ENCODE measurements at places on chromosomes 2 and 18.
A peak's percentile ranks its signal among the peaks of the same experiment; 100 is the strongest.

GRCh38 chr2:22521620-22522019 lies 863.4 kb upstream of the KLHL29 start:
- no peak for DNase-seq

DNA sequence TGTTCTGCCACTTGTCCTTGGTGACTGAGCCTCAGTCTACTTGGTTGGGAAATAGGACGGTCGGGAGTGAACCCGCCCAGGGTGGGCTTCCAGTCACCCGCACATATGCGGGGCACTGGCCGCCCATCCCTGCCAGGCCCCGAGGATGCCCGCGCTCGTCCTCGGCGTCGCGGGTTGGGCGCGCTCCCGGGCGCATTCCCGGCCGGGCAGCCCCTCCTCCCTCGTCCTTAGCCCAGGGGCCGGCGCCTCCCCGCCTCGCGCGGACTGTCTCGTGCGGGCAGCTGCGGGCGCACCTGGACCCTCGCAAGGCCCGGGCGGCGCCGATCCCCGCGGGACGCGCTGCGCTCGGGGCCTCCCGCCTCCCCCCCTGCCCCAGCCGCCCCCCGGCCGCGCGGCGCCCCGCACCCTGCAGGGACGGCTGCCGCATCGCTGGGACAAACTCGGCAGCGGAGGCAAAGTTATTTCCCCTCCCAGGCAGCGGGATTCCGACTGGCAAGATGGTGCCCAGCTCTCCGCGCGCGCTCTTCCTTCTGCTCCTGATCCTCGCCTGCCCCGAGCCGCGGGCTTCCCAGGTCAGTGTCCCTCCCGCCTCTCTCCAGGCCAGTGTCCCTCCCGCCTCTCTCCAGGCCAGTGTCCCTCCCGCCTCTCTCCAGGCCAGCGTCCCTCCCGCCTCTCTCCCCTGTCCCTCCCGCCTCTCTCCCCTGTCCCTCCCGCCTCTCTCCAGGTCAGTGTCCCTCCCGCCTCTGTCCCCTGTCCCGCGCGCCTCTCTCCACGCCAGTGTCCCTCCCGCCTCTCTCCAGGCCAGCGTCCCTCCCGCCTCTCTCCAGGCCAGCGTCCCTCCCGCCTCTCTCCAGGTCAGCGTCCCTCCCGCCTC lies at the start of gene FBLN7:
Gene FBLN7 (plus strand): TSS at position 227 of the 874 bp plus-strand sequence. CDS start 271 bp downstream, at position 498.
- no peak for DNase-seq

DNA sequence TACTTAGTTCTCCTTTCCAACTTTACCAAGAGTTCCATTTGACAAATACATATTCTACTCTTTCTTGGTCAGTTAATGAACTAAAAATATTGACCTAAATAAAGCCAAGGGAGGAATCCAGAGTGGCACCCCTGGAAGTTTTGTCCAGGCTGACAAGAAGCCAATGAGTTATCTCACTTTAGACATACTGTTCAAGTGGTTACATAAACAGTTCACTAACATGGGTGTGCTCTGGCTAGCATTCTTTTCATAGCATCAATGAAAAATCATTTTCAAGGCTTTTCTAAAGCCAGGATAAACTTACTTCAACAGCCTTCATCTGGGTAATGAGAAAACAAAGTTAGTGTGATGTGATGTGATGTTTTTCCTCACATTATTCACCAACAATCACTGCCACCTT lies 649.4 kb downstream of the TDRD15 start:
- DNase-seq: no peak

DNA sequence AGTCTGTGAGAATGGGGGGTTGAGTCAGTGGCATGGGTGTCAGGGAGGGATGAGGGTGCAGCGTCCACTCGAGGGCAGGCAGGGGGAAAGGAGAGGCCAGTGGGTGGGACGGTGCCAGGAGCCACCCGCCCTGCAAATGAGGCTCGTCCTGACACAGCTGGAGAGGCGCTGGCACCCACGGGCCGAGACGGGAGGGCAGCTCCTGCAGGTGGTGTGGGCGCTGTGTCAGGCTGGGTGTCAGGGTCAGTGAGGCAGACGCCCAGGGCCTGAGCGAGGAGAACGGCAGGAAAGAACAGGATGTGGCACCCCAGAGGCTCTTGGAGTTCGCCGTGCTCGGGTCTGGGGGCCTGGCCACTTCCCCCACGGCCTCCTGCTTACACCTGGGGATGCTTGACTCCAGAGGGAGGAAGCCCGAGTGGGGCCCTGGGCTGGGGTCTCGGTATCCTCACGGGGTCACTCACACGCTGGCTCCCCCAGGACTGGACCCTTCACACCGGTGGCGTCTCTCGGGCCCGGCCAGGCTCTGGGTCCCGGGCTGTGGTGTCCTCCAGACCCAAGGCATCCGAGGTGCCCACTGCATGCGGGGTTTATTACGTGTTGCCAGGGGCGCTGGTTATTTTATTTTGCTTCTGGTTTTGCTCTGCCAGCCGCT lies 130.5 kb upstream of the CTDP1 start:
- no peak for DNase-seq

DNA sequence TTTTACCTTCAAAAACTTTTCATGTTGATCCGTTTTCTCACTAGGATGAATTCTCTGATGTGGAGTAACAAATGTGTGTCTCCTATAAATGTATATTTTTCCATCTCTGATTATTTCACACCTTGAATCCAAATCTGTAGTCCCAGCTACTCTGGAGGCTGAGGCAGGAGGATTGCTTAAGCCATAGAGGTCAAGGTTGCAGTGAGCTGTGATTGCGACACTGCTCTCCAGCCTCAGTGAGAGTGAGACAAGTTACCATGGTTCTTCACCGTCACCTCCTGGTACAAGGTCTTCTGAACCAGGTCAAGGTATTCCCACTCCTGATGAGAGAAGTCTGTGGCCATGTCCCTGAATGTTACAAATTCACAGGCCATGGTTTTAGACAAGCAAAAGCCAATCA lies 15.1 kb downstream of the GMCL1 start:
- DNase-seq: no peak

GRCh38 chr2:14896330-14897030 lies 264.0 kb downstream of the LRATD1 start:
- no peak for DNase-seq

GRCh38 chr2:6791682-6792081 lies 74.0 kb downstream of the CMPK2 start:
- DNase-seq: no peak

DNA sequence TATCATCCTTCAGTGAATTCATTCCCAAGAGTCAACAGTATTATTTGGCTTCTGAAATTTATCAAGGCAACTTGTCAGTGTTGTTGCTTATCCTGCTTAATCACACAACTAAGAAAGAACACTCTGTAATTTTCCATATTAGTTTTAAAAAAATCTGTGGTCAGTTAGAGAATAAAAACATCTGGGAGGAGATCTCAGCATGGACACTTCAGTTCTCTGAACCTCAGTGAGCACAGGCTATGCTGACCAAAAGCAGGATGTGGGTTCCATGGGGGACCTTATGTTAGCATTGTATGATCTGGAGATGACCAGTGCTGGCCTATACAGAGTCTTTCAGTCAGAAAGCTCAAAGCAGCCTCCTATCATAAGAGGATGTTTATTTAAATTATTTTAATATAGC lies 79.1 kb upstream of the KLHL14 start:
- no peak for DNase-seq

- DNase-seq: no peak
Observed at GRCh38 chr2:38099099-38100028, 23.4 kb upstream of the CYP1B1 start.

DNA sequence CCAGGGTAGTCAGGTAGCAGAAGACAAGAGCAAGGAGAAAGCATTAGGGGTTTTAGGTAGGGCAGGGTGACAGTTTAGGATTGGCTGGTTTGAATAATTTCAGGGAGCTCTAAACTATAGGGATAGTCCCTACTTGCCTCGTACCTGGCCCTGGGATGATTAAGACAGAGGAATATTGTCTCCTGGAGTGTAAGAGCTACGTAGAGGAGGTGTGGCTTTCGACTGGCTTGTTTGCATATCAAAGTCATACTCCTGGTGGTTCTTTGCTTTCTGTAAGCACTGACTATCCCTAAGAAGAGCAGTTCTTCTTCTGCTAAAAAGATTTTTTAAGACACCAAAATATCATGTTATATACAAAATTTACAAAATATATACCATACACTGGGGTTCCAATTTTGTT lies 1867.4 kb downstream of the SUCLG1 start:
- no peak for DNase-seq

- no peak for DNase-seq
Observed at GRCh38 chr2:38035968-38036367, 40.0 kb downstream of the CYP1B1 start.

DNA sequence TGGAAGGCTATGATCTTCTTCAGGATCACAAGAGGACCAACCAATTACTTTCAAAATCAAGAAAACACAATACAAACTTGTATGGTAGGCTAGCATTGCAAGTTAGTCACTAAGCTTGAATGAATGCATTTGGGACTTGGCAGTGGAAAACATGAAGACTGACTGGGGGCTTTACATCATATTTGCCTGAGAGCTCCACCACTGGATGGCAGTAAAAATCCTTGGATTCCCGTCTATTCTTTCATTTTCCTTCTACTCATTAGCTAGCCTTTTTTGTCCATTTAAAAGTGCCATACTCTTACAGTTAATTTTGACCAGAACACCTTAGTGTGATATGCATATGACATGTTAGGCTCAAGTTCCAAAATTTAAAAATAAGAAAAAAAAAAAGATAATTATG lies 63.5 kb upstream of the RASGRP3 start:
- DNase-seq: peak; percentile 37

DNA sequence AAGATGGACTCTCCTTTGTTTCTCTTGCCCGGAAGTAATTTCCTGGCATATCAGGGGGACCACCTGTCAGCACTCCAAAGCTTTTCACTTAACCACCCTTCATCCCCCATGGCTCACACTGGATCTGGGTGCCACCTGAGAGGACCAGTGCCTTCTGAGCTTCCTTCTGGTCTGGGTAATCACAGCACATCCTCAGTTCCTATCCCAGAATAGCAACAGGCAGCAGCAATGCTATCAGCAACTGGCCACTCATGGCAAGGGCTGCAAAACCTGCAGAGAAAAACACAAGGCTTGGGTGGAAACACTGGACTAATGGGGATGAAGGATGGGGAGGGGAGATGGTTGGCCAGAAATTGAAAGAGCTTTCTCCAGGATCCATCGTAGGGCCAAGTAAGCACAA lies 59.9 kb upstream of the STPG4 start:
- no peak for DNase-seq

DNA sequence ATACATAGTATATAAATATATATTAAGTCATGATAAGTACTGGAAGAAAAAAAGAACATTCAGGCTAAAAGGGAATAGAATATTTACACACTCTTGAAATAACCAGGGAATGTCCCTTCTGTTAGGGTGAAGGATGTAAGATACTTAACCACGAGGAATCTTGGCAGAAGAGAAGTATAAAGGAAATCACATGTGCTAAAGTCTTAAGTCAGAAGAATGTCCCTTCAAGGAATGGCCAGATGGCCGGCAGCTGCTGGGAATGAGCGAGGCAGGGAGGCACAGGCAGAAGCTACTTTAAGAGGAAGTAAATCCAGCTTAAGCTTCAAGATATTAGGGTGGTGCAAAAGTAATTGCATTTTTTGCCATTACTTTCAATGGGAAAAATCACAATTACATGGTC lies 5.5 kb downstream of the CCDC102B start:
- no peak for DNase-seq

DNA sequence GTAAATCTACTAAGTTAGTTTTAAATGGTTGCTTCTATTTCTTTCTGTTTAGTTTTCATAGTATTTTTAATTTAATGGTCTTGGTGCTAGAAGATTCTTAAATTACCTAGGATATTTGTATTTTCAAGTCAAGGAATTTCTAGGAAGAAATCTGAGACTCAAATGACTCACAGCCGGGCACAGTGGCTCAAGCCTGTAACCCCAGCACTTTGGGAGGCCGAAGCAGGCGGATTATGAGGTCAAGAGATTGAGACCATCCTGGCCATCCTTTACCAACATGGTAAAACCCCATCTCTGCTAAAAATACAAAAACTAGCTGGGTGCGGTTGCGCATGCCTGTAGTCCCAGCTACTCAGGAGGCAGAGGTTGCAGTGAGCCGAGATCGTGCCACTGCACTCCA lies 95.5 kb downstream of the C2orf74 start:
- no peak for DNase-seq

DNA sequence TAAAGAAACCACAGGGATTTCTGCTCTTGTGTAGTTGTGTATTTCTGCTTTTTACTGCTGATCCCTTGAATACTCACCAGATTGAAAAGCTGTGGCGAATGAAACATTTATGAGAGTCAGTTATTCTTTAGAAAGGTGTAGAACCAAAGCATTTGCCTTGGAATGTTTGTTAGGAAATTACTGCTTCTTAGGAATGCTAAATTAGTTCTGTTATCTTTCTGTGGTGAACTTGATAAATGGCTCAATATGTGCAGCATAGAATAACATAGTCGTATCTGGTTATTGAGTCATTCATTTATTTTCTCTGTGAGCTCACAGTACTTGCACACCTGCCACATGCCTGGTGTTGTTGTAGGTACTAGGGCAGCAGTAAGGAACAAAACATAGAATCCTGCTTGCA lies 57.0 kb upstream of the FAM237A start:
- DNase-seq: no peak

DNA sequence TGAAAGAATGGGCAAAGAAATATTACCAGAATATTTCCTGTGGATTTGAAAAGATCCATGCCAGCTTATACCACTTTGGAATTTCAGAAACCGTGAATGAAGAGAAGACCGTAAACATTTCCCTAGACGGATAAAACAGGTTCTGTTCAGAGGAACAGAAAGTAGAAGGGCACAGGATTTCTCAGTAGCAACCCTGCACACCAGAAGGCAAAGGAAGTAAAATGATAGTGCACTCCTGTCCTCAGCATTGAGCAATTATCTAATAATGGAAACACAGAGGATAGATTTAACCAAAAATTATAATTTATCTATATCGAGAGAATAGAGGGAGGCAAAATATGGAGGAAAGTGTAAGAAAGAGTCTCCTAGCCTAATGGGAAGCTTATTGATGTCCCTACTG lies 87.0 kb upstream of the ITGA6 start:
- DNase-seq: no peak

GRCh38 chr2:125983364-125983763 lies 672.6 kb upstream of the GYPC start:
- DNase-seq: no peak

GRCh38 chr2:238652771-238653157 lies 195.1 kb upstream of the TWIST2 start:
- DNase-seq: no peak

DNA sequence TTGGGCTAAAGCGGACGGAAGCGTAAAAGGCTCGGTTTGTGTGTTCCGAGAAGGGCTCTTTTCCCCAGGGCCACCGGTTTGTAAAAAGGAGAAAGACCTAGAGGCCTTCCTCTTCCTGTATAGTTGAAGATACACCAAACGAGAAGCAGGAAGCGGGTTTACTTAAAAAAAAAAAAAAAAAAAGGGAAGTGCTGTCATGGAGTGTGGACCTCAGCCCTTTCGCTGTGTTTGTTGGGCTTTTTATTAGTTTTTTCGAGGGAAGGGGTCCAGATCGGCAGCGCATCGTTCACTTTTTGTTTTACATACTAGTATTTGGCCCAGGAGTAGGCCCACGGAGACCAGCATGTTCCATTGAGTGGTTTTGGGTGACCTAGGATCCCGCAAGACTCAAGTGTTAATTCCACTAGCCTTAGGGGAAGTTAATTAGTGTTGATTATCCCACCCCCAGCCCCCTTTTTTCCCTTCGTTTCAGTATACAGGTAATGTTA lies 676 bp downstream of the ACTR2 start:
- DNase-seq: no peak

GRCh38 chr2:61470122-61470951 lies 550 bp downstream of the USP34 start:
- DNase-seq: peak; percentile 76
